ENCODE measurements at places on chromosomes 1 and 21.

DNA sequence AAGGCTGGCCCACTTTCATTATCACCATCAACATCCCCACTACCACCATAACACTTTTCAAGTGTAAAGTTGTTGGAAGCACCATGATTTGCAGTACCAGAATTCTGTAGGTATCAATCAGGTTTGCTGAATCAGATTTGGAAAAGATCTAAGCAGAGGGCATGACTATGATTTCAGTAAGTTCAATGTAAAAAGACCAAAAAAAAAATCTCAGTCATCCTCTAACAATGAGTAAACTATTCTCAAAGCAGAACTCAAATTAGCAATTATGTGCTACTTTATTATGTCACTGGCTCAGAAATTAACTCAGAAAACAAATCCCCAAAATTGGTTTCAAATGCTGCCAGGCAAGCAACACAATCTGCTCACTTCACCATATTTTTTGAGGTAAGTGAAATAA is 187.8 kb upstream of the HP1BP3 start:
- DNase-seq, result no peak

- DNase-seq, result no peak
Observed at GRCh38 chr1:15620155-15620545, 2.9 kb downstream of the DDI2 start.

DNA sequence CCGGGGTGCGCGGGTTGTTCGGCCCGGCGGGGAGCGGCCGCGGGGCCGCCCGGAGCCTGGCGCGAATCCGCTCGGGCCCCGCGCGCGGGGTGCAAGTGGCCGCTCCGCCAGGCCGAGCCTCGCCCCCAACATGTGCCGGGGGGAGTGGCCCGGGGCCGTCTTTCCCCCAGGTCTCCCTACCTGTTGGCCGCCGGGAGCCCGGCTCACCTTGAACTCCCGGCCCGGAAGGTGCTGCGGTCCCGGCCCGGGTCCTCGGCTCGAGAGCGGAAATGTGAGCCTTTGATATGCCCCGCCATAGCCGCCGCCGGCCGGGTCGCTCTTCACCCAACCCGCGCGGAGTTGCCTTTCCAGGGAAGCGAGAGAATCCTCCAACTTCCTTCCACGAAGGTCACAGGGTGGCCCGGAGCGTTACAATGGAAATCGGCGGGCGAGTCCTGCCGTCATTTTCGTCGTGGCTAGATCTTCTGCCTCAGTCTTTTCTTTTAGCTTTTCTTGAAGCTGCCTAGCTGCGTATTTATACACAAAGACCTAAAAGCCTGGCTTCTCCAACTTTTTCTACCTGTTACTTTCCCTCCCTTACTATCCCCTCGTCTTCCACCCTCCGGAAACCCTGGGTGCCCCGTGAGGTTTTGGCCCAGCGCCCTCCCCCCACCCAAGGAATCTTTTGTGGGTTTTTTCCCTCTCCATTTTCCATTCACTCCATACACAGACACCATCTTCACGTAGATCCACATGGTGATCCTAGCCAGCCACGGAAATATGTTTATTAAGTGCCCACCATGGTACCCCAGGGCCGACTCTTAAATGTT is 867 bp downstream of the PTGFRN start:
- DNase-seq, result peak; percentile 26

GRCh38 chr1:226973898-226974543 is 33.9 kb downstream of the COQ8A start:
- no peak for DNase-seq

GRCh38 chr1:47191940-47192457 is 2.2 kb upstream of the PDZK1IP1 start:
- no peak for DNase-seq

- no peak for DNase-seq
Observed at GRCh38 chr1:166915042-166915441, 39.0 kb upstream of the TADA1 start.
